M059J (cell line): ENCODE measurements at places on chromosomes 1 and 21. TPM values are rescaled to one million over a fixed set of nuclear protein-coding genes. Genes with fewer than 3 reads are reported as not detected.

Gene GPATCH4
- total RNA-seq = 16.9 and 20.7 TPM in 2 replicates

- peak; percentile 81 for DNase-seq
Observed at GRCh38 chr1:68442822-68443556, 6.8 kb downstream of the RPE65 start.

DNA sequence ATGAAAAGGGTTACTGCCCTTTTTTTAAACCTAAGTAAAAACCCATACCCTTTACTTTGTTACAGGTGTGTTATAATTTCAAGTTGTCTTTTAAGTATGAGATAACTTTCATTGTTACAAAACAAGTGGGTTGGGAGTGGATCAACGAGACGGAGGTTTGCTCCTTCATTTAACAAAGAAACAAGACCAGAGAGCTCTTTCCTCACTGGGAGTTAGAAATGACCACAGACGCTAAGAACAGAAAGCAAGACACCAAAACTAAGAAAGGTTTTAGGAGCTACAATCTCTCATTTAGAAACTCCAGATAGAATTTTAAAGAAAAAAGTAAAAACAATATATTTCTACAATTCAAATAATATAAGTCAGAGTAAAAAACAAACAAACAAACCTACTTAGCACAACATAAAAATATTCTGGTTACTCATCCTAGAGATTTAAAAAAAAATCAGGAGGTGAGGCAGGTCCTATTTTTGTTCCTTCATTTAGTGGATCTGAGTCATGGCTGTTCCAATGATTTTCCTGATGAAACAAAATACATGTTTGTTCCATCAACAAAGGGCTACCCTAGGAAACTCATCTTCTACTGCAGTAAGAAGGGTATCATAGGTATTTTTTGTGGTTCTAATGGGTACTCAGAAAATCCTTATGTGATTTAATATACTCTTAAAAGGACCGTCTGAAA is 33.0 kb downstream of the APP start:
- peak; percentile 47 for DNase-seq

GRCh38 chr1:2306151-2306978 is 78.2 kb downstream of the SKI start:
- no peak for DNase-seq

DNA sequence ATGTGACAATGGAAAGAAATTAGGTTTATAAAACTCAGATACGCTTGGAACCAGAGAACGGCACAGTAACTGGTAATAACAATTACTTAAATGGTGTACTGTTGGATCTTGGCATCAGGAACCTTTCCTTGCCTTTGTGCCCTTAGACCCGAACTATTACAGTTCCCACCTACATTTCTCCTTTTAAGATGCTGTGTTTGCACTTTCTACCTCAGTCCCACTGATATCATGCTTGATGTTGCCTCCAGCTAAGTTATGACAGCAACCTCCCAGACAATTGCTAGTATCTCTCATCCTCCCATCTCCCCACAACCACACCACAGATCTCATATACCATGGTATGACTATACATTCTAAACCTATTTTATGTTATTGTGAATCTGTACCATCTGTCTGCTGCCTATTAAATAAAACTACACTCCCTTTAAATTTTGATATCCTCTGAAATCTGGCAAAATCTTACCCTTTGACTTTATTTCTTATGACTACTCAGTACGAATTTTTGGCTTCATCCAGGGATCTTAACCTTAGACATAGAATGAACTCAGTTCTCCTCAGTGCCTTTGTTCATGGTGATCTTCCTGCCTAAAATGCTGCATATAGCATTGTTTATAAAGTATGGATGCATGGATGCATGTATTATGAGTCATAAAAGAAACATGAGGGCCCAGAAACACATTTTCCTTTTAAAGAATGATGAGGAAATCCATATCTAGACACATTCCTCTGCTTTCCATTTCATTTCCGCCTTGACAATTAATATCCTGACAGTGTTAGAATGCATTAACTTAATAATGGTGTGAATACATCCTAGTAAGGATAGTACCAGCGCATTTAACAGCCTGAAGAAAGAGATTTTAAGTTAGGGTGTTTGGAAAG is 64.1 kb downstream of the LRRC8D start:
- no peak for DNase-seq
